Activated CD8-positive, alpha-beta memory T cell treated with anti-CD3 and anti-CD28 coated beads, Interleukin-2, amount 50 U/mL, for 4 hours (primary cell): ENCODE measurements at places on chromosomes 16 and 17.
A peak's percentile ranks its signal among the peaks of the same experiment; 100 is the strongest.

GRCh38 chr16:17061326-17061725 is 409.4 kb downstream of the XYLT1 start:
- DNase-seq = no peak

DNA sequence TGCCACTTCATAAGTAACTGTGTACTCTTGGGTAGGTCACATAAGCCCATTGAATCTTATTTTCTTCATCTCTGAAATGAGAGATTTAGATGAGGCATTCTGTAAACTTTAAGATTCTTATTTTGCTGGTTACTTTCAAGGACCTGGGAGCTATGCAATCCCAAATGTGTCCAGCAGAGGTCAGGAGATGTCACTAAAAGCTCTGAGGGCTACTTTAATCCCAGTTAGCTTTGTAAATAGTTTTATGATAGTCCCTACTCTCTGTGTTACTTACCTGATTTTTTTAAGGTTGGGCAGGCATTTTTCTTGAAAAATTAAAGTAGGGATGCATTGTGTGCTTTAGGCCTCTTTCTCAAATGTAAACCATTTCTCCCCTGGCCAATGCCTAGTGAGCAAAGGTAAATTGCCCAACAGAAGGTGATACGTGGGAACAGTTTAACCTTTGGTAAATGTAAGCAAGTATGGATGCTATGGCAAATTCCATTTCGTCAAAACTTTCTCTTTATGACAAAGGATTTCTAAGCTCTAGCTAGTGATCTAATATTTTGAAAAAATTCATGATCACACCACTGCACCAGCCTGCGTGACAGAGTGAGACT is 57.1 kb upstream of the WSB1 start:
- DNase-seq = peak; percentile 81

DNA sequence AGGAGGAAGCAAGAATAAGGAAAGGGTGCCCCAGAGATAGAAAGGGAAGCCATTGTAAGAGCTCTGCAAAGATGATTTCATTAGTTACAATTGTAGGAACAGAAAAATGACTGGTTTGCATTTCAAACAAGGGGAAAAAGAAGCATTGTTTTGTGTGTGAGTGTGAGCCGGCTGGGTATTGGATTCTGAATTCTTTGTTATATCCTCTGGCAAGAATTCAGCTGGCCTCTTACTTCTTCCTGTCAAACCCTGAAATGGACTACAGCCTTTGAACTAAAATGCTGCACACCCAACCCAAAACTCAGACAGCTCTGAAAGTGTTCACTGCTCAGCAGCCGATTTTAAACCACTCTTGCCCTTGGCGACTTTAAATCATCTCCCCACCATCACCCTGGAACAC is 461.3 kb downstream of the PMP22 start:
- no peak for DNase-seq

DNA sequence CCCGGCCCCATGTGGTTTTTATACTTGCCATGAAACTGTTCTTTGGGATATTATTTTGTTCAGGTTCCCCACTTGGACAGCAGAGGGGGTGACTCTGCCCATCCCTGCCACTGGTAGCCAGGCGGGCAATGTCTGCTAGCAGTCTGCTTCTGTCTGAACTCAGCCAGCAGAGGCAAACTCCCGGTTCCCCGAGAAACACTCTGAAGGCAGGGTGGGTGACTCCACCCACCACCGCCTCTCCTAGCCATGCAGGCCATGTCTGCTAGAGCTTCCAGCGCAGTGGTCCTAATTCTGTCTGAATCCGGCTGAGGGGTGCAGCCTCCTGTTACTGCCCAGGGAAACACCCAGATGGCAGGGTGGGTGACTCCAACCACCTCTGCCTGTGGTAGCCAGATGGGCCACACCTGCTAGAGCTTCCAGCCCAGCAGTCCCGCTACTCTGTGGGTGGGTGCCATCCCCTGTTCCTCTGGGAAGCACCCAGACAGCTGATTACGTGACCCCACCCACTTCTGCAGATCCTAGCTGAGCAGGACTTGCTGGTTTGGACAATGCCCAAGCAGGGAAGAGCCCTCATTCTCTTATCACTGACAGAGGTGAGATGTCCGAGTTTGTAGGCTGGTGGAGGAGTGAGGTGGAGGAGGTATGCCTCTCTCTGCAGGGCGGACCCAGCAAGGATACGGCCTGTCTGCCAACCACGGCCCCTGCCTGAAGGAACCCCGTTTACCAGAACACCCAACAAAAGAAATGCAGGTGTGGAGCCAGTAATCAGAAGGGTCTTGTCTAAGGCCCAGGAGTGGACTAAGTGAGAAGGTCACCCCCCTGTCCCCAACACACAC is 22.4 kb downstream of the NLRP1 start:
- no peak for DNase-seq

- no peak for DNase-seq
These were observed 1.6 kb downstream of the GLG1 start for GRCh38 chr16:74605332-74605731.

- DNase-seq = no peak
These were observed 189.8 kb upstream of the AXIN2 start for GRCh38 chr17:65751263-65751662.

DNA sequence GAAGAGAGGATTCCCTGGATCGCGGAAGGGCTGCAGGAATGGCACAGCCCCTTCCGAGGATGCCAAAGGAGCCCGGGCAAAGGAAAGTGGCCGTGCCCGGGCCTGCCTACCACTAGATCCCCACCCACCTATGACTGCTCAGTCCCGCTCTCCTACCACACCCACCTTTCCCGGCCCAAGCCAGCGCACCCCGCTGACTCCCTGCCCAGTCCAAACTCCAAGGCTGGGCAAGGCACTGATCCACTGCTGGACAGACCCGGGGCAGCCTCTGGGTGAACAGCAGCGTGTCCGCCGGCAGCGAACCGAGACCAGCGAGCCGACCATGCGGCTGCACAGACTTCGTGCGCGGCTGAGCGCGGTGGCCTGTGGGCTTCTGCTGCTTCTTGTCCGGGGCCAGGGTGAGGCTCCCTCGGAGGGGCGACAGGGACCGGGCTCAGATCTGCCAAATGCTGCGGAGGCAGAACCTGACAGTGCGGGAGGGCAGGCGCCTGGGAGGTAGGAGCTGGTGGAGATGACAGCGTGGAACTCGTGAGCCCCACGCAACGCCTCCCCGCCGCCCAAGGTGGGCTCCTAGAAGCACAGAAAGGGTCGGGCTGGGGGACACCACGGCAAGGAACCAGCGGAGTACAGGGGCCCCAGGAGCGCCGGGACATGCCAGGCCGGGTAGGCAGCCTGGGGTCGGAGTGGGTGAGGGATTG is at the start of gene CES2:
TSS of gene CES2 (plus strand) at position 203 of the 698 bp plus-strand sequence. CDS start at position 323, 120 bp downstream.
- no peak for DNase-seq

DNA sequence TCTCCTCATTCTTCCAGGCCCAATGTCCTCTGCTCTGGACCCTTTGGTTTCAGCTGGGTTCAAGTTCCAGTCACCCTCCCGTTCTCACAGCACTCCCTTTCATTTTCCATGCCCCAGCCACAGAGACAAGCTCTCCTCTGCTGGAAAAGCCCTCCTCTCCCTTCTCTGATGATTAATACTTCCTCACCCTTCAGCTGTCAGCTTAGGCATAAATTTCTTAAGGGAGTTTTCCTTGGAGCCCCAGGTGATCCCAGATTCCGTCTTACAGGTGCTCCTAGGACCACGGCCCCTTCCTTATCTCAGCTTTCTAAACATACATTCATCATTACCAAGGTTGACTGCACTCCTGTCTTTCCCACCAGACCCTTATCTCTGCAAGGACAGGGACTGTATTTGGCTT is 10.4 kb downstream of the CHAD start:
- DNase-seq = no peak

DNA sequence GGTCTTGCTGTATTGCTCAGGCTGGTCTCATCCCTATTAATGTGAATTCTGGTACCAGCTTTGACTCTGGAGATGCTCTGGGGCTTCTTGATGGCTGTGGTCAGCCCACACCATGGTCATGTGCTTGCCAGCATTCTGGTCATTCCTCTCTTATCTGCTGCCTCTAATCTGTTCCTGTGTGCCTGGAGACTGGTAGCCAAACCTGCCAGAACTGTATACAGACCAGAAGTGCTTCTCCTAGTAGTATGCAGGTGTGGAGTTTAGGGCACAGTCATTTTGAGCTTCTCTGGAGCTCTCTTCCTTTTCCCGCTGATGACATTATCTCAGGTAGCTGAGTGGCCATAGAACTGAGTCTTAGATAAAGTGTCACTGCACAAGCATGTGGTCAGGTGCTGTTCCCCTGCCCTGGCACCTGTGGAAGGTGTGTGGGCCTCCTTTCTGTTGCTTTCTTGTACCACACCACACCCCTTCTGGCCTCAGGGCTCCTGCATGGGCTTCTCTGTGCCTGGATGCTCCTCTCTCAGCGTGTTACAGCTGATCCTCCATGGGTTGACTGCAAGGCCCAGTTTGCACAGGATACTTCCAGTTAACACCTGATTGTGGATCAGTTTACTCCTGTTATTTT is 162.7 kb downstream of the SPECC1 start:
- no peak for DNase-seq

DNA sequence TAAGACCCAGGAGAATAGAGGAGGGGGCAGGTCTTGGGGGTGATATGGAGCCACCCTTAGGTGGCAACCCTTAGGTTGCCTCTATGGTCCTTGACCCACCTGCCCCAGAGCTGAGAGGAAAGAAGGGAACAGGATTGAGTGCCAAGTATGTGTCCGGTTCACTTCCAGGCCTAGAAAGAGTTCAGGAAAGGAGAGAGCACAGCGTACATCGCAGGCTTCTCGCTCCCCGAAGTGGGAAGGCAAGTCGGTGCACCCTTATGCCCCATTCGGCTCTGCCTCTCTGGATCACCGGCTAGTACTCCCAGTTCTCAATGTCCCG is 631 bp downstream of the SP6 start:
- no peak for DNase-seq

DNA sequence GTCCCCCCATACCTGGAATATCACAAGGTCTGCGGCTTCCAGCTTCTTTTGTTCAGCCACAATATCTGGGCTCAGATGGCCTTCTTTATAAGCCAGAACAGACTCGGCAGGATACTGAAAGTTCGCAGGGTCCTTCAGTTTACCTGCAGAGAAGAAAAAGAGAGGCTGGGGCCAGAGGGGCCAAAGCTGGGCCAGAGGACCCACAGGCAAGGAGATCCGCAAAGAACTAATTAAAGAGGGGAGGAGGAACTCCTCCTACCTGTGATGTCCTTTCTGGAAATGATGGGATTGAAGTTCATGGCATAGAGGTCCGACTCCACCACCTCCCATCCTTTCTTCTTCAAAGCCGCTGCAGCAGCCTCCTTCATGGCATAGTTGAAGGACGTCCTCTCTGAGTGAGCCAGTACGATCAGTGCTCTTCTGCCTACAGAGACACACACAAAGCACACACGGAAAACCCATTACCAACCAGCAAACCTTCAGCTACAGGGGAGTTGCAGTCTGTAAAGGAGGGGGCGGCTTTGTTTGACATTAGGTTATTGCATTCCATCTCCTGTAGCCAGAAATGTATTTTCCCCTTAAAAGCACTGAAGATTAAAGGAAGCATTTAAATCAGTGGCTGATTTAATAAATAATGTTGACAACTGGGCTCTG is 8.1 kb downstream of the NQO1 start:
- DNase-seq = no peak

GRCh38 chr17:68489919-68490318 is 22.3 kb upstream of the PRKAR1A start:
- no peak for DNase-seq

DNA sequence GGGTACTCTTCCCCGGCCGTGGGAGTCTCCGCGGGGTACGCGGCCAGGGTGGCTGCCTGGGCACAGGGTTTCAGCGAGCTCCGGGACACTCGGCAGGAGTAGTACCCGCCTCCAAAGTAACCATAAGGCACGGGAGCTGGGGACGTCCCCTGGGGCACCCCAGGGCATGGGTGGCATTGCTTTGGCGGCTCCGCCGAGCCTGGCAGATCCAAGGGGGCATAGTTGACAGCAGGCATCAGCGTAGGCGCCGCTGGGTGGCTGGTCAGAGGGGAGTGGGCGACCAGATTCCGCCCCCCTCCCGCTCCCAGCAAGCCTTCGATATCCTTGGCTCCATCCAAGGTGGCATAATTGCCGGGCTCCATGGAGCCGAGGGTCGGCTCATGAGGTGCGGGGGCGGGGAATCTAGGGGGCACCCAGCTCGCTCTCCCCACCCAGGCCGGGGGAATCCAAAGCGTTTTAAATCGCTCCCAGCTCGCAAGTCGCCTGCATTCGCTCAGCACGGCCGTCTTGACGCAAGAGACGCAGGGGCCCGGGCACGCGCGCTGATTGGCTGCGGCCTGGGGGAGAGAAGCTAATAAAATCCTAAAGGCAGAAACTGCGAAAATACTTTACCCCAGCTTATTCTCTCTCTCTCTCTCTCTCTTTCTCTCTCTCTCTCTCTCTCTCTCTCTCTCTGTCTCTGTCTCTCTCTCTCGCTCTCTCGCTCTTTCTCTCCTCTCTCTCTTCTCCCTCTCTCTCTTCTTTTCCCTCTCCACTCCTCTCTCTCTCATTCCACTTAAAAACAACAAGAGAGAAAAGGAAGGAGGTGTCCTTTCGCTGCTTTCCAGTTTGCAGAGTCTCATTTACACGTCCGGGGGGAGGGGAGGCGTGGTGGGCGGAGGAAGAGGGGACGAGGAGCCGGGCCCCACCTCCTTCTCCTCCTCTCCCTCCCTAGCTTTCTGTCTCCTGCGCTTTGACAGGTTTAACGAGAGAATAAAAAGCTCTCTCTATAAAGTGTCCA is at the start of gene HOXB13:
TSS of gene HOXB13 (minus strand) at position 519 of the 1,000 bp plus-strand sequence. CDS start at position 362, 157 bp downstream.
- peak; percentile 33 for DNase-seq

GRCh38 chr16:10150906-10151305 is 31.3 kb downstream of the GRIN2A start:
- no peak for DNase-seq

DNA sequence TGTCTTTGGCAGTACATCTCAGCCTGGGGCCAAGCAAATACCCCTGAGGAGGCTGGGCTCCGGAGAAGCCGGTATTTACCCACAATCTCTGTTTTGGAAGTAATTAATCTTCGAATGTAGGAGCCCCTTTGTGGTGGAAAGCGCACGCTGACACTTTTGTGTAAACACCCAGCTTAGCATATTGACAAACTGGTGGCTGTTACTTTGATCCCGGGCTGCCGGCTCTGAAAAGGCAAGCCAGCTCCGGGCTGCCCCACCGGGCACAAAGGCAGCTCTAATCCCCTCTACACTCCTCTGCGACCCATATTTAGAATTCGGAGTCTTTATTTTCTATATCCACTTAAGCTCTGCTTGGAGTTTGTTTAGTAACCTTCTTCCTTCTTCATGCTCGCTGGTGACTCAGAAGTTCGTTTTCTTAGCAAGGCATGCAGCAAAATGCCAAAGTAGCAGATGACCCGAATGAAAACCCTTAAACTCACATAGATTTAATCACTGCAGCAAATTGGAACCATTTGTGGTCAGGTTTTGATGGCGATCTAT is 144.0 kb upstream of the IRX3 start:
- no peak for DNase-seq

GRCh38 chr17:58306131-58306951 is 22.3 kb downstream of the TSPOAP1 start:
- DNase-seq = no peak

DNA sequence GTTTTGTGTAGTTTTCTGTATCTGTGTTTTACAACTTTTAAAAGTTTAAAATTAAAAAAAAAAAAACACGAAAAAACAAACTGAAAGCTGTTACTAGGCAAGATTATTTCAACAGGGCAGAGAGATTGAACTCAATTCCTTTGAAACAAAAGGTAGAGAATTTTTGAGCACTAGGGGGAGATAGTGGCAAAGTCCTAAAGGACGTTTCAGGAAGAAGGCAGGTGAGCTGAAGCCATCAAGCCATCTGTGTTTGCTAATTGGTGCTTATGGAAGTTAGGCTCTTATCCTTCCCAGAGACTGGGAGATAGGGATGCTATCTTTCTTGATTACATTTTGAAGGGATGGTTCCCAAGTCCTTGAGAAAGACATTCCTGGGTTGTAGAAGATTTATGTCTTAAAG is 70.6 kb upstream of the CLEC3A start:
- DNase-seq = no peak

- no peak for DNase-seq
These were observed 34.0 kb downstream of the CA10 start for GRCh38 chr17:52124561-52124960.

GRCh38 chr17:36707904-36708303 is 106.5 kb downstream of the MRM1 start:
- no peak for DNase-seq
